Peyer's patch (tissue), 4 donors: ENCODE measurements at places on chromosomes 5 and 9.

DNA sequence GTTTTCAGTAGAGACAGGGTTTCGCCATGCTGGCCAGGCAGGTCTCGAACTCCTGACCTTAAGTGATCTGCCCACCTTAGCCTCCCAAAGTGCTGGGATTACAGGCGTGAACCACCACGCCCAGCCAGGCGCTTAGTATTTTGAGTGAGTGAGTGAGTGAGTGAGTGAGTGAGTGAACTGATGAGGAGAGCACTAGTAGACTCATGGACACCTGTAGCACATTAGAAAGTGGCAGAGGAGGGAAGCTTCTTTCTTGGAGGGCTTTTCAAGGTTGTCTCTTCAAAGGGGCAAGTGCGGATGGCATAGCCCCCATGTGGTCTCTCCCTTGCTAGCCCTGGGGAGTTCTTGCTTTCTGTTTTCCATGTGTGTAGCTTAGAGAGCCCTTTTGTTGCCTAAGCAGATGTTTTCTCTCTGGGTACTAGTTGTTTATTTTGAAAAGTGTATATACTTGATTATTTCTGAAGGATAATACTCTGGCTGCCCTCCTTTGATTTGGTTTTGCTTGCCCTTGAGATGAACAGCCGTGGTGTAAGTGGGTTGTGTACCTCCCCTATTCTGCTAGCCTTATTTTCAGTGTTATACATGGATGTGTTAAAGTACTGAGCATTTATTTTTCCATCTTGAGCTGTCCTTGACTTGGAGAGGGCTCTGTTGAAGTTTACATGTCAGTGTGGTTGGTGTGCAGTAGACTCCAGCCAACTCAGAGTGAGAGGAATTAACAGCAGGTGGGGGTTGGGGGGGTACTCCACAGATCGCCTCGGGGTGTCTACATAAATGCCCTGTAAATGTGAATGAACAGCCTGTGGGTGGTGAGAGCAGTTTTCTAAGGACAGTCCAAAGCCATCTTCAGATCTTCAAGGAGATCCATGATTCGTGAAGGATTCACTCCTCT, 35.5 kb downstream of the PRRC2B start:
- DNase-seq, result no peak

DNA sequence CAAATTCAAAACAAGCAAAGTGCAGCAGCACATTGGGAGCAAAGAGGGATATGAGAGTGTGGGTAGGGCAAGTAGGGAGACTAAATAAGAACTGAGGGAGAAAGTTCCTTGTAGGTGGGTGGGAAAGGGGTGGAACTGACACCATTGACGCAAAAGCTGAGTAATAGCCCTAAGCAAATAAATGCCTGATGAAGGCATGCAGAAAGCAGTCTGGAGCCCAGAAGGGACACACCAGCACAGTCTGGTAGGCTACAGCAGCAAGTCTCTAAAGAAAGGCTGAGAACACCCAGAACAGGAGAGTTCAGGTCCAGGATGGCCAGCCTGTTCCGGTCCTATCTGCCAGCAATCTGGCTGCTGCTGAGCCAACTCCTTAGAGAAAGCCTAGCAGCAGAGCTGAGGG, at the start of gene INSL4:
Gene INSL4 (plus strand): TSS at position 208 of the 400 bp plus-strand sequence. CDS start 105 bp downstream, at position 313.
- DNase-seq, result no peak

- no peak for DNase-seq
Observed at GRCh38 chr9:37425298-37425752, 2.8 kb downstream of the GRHPR start.

DNA sequence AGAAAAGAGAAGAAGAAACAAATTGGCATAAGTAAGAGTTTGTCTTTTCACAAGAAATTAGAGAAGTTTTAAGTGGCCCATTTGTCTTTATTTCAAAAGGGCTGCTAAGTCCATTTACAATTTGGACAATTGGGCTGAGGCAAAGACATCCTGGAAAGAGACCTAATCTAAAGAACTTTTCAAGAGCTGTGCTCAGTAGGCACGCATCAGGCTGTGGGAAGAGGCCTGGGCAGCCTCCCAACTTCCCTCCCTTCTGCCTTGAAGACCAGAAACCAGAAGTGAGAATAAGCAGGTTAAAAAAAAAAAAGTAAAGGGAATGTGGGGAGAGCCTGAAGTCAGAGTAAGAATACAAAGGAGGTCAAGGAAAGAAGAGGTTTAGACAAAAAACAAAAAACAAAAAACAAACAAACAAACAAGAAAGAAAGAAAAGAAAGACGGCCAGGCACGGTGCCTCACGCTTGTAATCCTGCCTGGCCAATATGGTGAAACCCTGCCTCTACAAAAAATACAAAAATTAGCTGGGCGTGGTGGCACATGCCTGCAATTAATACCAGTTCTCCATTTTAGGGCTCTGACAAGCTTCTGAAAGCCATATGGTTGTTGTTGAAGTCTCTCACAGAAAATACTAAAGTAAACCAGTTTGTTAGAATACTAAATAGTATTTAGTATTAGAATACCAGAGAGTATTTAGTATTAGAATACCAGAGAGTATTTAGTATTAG, 48.0 kb upstream of the CEP78 start:
- DNase-seq, result no peak

DNA sequence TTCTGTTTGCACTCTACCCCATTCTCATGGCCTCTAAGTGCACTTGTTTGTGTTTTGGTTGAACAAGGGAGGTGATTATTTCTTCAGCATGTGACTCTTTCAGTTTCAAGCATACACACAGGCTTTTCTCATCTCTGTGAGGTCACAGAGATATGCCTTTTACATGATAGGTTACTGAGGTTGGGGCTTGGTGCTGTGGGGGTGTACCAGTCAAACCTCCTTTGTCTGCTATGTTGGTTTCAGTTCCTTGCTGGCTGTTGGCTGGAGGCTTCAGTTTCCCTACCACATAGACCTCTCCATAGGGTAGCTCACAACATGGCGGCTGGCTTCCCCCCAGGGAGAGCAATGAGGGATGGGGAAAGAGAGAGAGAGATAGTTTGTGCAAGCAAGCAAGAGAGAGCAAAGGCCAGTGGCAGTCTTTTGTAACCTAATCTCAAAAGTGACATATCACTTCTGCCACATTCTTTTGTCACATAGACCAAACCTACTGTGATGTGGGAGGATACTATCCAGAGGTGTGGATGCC, 96.7 kb upstream of the SEMA6A start:
- DNase-seq, result no peak

DNA sequence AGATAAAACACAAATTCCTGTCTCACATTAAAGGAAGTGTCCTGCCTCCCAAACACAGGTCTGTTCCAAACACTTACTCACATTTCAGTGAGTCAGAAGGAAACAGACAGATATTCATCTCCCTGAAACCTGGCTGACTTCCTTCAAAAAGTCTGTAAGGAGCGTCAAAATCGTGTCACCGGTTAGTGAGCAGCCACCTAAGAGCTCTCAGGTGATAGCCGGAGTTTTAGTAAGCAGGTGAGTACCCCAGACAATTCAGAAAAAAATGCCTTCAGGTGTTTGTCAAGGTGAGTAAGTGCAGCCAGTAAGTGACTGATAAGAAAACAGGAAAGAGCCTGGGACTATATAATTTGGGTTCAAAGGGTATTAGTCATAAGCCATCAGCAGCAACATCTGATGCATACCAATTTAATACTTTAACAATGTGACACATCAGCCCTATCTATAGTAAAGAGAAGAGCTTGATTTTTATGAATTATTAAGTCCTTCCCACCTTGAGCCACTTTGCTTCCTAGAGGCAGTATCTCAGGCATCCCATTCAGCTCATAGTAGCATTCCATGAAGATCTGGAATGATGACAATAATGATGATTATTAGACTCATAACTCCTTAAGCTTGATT, 1.3 kb upstream of the ITGA2 start:
- no peak for DNase-seq

DNA sequence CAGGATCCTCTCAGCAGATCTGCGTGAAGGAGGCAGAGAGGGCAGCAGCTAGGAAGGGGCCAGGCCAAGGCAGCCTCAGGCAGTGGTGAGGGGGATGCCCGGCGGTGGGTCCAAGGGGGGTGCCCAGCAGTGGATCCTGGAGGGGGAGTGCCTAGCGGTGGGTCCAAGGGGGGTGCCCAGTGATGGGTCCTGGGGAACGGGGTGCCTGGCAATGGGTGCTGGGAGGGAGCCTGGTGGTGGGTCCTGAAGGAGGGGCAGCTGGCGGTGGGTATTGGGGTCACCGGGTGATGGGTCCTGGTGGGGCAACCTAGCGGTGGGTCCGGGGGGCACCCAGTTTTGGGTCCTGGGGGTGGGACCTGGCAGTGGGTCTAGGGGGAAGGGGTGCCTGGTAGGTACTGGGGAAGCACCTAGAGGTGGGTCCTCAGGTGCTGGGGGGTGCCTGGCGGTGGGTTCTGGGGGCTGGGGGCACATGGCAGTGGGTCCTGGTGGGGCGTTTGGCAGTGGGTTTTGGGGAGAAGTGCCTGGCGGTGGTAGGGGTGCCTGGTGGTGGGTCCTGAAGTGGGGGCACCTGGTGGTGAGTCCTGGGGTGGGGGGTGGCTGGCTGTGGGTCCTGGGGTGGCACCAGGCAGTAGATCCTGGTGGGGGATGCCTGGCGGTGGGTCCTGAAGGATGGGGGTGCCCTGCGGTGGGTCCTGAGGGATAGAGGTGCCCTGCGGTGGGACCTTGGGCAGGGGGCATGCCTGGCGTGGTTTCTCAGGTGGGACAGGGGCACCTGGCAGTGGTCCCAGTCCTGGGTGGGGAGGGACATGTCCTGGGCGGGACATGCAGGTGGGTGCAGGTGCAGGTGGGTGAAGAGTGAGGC, 1.9 kb downstream of the LRRC14B start:
- DNase-seq, result no peak

GRCh38 chr9:85554349-85554748, 187.4 kb downstream of the AGTPBP1 start:
- DNase-seq, result no peak

- DNase-seq, result no peak
Observed at GRCh38 chr9:37911271-37911681, 7.3 kb upstream of the SLC25A51 start.

DNA sequence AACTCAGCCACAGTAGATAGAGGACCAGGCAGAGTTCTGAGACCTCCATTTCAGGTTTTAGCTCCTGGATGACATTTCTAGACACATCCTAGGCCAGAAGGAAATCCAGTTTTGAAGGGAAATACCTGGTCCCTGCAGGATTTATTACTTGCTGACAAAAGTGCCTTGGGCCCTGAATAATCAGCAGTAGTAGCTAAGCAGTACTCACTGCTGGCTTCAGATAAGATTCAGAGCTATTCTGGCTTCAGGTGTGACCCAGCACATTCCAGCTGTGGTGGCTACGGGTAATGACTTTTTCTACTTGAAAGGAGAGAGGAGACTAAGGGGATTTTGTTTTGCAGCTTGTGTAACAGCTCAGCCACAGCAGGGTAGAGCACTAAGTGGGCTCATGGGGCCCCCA, 34.0 kb downstream of the NDUFAF2 start:
- no peak for DNase-seq

DNA sequence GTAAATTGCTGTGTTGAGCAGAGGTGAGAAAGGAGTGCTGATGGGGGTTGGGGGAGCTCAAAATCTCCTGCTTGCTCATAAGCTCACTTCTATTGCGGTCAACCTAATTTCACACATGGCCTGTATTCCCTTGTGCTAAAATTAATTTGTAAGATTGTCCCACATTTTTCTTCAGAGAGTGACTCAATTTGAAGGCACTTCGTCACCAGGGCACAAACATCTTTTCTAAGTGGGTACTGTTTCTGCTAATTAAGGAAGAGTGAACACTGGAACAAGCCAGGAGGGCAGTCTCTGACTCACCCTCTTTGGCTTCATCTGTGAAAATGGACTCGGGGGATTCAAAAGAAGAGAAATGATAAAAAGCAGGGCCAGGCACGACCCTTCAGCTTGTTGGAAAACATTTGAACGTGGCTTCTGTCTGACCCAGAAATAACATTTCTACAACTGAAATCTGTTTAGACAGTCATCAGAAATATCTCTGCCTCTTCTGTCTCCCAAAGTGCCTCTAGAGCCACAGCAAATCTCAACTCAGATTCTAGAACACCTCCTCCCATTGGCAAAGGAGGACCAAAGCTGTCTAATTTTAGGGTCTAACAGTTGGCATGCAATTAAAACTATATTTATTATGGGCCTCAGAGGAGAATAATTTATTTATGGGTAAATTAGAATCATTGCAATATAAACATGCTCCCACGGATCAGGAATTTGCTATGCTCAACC, 49.8 kb downstream of the FEM1C start:
- DNase-seq, result no peak
